ENCODE measurements at places on chromosomes 16 and 17.

GRCh38 chr17:32261417-32261736, 4.3 kb upstream of the RHBDL3 start:
- DNase-seq, result no peak

- DNase-seq, result peak; percentile 3
Measured at GRCh38 chr17:77356690-77357201, 216.0 kb downstream of the SEC14L1 start.

GRCh38 chr17:17176341-17176740, 29.8 kb downstream of the PLD6 start:
- DNase-seq, result no peak

DNA sequence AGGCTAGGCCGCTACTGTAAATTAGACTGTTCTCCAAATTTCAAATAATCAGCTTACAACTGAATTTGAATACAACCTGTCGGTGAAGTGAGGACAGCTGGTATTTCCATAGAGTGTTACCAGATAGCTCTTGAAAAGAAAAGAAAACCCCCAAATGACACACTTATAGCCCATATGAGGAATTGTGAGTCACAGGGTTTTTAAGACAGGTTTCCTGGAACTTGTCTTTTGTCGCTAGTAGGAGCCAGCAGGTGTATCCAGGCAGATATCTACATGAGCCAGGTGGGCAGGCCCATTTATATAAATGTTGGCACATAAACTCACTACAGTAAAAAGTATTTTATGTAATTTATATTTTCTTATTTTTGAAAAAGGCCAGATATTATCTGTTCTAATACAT, 24.0 kb downstream of the TNRC6A start:
- DNase-seq, result no peak

DNA sequence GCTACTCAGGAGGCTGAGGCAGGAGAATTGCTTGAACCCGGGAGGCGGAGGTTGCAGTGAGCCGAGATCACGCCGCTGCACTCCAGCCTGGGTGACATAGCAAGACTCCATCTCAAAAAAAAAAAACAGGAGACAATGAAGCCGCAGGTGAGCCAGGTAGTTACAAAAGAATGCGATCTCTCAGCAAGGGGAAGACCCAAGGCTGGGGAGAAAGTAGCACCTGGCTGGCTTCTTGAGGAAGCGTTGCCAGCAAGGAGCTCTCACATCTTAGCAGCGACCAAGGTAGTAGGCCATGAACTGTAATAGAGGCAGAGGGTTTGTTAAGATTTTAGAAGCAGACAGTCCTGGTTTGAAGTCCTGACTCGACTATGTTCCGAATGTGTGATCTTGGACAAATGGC, 175.0 kb downstream of the AIPL1 start:
- no peak for DNase-seq

DNA sequence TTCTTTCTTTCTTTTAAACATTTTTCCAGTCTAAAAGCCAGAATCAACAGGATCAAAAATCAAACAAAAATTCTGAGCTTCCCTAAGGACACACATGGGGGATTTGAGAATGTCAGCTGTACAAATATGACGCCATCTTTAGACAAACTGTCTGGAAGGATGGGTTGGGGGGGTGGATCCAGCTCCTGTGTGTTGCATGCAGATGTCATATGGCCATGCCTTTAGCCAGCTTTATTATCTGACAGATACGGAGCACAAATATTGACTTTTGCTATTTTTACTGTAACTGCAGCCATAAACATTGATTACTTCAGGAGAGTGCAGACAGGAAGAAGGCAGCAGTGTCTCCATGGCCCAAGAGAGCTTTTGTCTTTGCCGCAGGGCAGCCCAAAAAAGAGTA, 279.4 kb upstream of the ELAC2 start:
- no peak for DNase-seq
